ENCODE measurements at places on chromosomes 16 and 17.
A peak's percentile ranks its signal among the peaks of the same experiment; 100 is the strongest.

DNA sequence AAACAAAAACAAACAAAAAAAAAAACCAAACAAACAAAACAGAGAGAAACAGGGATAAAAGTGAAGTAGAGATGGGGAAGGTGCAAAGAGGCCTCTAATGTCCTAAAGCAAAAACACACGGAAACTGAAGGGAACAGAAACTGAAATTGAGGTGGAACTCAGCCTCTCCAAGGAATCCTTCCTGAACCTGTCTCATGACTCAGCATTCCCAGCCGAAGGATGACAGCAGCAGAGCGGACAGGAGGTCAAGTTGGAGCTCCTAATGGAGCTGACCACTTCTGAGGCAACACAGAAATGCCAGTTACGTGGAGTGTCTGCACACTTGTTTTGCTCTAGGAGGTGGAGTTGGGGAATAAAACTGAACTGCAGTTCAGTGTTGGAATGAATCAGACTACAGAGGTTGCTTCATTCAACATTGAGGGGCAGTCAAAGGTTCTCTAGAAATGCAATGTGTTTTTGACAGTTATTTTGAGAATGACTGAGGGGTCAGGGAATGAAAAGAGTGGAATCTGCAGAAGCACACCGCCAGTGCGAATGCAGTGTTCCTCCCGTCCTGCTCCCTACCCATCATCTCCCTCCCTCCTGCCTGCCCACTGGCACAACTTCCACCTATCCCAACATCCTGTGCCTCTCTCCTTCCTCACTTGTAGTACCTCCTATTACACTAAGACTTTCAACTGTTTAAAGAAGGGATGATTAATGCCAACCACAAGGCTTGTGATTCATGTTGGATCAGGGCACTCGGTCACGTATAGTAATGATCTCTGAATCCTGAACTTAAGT is 6.3 kb downstream of the UBE2O start:
- DNase-seq: no peak

DNA sequence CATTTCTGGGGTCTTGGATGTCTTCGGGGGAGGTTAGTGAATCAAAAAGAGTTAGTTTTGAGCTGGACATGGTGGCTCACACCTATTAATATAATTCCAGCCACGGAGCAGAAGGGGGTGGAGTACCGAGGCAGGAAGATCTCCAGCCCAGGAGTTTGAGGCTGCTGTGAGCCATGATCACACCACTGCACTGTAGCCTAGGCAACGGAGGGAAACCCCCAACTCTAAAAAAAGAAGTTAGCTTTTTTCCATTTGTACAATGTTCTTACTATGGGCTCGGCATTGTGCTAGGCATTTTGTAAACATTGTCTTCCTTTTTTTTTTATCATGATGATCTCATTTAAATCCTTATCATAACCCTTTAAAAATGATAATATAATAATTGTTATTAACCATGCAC is 8.3 kb upstream of the SNF8 start:
- no peak for DNase-seq

DNA sequence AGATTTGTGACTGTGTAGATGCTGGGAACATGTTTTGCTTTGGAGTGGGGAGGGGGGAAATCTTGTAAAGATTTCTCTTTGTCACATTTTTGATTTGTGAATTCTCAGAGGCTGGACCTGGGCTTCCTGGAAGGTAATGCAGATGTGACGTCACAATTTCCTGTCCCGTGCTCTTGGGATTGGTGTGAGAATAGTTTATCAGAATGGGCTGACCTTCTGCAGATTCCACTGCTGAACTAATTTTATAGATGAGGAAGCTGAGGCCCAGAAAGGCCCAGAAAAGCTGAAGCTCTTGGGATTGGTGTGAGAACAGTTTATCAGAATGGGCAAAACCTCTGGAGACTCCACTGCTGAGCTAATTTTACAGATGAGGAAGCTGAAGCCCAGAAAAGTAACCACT is 34.0 kb downstream of the HS3ST3B1 start:
- DNase-seq: no peak

GRCh38 chr17:75048249-75048878 is 1.3 kb downstream of the KCTD2 start:
- DNase-seq: no peak

DNA sequence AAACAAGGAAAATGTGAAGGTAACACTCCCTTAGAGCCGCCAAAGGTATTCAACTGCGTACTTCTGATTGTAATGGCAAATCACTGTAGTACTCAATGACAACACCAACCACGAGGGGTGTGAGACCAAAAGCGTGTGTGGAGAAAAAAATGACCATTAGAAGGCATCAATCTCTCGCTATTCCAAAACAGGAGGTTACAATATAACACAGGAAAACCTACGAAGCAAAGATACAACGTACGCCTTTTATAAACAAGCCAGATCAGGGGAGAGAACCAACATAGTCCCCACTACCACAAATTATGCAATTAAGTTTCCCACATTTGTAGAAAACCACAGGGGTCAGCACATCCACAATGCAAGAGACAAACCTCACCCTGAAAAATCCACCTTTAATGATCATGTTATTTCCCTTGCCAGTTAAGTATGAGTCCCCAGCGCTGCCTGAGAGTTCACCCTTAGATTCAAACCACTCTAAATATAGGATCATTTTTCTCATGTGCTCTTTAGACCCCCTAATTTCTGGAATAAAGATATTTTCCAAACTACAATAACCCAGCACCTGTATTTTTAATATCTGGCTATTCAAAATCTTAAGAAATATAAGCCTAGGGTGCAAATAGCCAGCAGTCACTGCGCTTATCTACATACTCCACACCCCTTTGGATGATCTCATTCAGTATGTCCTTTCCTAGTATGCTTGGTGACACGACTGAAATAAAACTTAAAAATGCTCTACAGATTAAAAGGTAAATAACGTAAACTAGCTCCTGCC is 12.4 kb downstream of the TEX14 start:
- DNase-seq: no peak

- no peak for DNase-seq
Observed at GRCh38 chr17:6000426-6000825, 69.8 kb upstream of the WSCD1 start.

- DNase-seq: peak; percentile 31
Observed at GRCh38 chr17:17693253-17694168, 12.3 kb downstream of the RAI1 start.

GRCh38 chr16:1084971-1085370 is 11.1 kb downstream of the C1QTNF8 start:
- DNase-seq: no peak

DNA sequence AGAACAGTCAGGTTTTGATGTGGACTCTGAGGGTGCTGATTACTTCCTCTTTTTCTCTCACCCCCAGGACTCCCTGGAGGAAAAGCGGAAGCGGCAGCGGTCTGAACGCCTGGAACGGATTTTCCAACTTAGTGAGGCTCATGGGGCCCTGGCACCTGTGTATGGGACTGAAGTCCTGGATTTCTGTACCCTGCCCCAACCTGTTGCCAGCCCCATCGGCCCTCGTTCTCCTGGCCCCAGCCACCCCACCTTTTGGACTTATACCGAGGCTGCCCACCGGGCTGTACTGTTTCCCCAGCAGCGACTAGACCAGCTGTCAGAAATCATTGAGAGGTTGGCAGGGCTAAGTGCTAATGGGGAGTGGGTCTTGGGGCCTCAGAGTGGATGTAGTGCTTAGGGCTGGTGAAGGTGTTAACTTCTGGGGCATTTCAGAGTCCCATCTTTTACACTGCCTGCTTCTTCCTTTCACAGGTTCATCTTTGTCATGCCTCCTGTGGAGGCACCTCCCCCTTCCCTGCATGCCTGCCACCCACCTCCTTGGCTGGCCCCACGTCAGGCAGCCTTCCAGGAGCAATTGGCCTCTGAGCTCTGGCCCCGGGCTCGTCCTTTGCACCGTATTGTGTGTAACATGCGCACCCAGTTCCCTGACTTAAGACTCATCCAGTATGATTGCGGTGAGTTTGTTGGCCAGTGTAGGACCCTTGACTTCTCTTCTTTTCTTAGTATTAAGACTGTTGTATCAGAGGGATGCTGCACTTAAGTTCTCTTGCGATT is 19.1 kb upstream of the PHKG2 start:
- DNase-seq: peak; percentile 83

DNA sequence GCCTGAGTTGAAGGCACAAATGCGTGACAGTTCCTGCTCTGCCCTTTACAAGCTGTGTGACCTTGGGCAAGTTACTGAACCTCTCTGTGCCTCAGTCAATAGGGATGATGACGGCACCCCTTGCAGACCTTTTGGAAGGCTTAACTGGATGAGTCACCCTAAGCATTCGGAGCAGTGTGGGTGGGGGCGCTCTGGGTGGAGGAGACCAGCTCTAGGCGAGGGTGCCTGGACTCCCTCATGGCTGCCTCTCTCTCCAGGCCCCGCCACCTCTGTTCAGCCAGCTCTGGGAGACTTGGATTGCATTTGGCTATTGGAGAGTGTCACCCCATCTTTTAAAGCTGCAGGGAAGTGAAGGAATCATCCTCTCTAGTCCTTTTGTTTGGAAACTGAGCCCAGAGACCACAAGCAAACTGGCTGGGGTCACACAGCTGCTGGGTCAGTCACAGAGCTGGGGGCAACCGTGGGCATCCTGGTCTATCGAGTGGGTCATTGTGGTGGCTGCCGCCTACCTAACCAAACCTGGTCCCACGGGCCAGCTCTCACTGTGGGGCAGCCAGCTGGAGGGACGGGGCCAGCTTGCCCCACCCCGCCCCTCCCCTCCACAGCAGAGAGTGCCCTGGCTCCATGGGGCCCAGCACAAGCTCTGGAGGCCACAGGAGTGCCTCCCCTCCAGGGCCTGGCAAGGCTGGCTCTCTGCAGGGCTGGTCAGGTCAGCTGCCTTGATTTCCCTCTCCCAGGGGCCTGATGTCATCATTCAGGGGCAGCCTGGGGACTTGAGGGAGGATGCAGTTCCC is 20.2 kb upstream of the GSE1 start:
- DNase-seq: no peak

GRCh38 chr16:71883168-71883848 is 674 bp downstream of the ZNF821 start:
- DNase-seq: peak; percentile 61

- no peak for DNase-seq
Observed at GRCh38 chr17:56807723-56808122, 26.0 kb downstream of the C17orf67 start.

GRCh38 chr16:58026139-58026704 is 668 bp downstream of the MMP15 start:
- DNase-seq: peak; percentile 52

DNA sequence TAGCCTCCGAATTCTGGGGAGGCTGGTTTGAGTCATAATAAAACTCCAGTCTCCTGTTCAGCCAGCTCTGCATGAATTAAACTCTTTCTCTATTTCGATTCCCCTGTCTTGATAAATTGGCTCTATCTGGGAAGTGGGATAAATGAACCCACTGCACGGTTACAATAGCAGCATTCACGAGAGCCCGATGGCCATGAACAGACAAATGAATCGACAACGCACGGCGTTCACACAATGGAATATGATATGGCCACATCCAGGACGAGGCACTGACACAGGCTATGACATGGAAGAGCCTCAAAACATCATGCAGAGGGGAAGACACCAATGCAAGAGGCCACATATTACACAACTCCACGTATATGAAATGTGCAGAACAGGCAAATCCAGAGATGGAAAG is 5.6 kb upstream of the CARD14 start:
- no peak for DNase-seq

DNA sequence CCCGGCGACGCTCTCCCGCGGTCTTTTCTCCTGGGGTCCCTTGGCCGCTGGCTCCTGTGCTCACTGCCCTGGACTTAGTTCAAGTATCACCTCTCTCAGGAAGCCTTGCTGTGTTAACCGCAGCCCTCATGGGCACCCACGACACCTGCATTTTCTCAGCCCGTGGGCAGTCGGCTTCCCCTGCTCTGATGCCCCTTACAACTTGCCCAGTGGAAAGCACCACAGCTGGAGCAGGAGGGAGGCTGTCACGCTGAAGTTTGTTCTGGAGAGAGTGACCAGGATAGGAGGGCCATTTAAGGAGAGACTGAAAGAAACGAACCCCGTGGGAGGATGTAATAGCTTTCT is 395 bp downstream of the STXBP4 start:
- DNase-seq: peak; percentile 28

DNA sequence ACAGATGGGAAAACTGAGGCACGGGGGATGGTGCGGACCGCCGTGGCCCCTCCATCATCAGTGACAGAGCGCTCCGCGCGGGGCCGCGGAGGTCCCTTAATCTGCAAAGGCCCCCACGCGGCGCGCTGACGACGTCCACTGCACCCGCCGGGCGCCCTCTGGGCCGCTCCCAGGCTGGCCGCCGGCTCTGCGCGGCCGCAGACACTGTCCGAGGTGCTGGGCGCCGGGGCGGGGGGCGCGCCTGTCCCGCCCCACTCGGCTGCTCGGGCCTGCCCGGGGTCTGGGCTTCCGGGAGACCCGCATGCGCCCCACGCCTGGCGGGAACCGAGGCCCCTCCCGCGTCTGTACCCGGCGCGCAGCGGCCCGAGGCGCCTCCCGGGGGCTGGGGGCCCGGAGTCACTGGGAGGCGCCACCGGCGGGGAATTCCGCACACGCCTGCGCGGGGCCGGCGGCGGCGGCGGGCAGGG is 550 bp upstream of the RNF213 start:
- peak; percentile 73 for DNase-seq

GRCh38 chr16:56980792-56981724 is 8.3 kb upstream of the NLRC5 start:
- no peak for DNase-seq

DNA sequence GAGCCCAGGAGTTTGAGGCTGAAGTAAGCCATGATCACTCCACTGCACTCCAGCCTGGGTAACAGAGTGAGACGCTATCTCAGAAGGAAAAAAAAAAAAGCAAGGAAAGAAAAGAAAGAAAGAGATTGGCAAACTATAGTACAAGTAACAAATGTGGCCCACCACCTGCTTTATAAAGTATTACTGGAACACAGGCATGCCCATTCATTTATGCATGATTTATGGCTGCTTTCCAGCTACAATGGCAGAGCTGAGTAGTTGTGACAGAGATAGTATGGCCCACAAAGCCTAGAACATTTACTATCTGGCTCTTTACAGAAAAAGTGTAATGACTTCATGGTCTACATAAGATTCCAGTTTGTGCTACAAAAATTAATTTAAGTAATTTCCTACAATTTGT is 23.6 kb downstream of the C16orf87 start:
- DNase-seq: no peak

DNA sequence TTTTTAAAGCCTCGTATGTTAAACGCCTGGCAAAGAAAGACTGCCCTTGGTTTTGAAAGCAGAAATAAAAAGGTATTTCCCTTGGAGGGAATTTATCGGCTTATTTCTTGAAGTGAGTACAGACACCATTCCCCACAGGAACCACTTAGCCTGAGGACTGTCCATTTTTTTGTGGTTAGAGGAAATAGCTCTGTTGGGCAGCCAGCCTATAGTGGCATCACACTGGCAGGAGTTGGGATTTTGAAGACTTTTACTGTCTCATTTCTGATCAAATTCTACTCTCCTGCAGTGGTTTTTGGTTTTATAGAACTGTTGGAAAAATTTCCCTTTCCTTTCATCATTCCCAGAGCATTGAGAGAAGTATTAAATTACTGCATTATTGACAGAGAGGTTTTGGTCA is 34.1 kb upstream of the CDC6 start:
- DNase-seq: no peak

- no peak for DNase-seq
Observed at GRCh38 chr16:72159386-72159785, 12.6 kb downstream of the PMFBP1 start.
